Stimulated activated CD4-positive, alpha-beta T cell treated with anti-CD3 and anti-CD28 coated beads, Interleukin-15, amount 100 ng/mL, for 1 hour (primary cell): ENCODE measurements at places on chromosomes 2 and 18.

GRCh38 chr2:216606551-216607276 is 26.5 kb upstream of the IGFBP2 start:
- peak; percentile 16 for DNase-seq

GRCh38 chr2:163757814-163758213 is 22.0 kb upstream of the FIGN start:
- no peak for DNase-seq

DNA sequence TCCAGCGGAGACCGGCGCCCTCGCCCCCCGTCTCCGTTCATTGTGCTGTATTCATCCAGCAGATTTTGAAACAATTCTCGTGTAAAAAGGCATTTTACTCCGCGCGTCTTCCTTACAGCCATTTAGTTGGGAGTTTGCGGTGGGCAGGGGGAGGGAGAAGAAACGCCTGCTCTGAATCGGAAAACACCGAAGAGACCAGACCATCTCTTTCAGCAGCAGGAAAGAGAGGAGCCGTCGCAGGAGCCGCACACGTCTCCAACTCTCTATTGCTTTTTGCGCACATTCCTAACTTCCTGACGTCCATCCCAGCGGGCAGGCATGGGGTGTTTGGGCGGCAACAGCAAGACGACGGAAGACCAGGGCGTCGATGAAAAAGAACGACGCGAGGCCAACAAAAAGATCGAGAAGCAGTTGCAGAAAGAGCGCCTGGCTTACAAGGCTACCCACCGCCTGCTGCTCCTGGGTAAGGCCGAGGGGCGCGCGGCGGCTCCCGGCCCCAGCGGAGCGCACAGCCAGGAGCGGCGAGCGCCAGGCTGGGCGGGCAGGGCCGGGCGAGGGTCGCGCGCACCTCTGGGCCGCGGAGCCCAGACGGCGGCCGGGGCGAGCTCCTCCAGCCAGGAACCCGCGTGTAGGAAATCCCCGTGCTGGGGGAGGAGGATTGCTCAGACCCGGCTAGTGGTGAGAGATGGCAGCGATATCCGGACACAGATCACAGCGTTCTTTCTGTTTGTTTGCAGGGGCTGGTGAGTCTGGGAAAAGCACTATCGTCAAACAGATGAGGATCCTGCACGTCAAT is 63.2 kb downstream of the GNAL start:
- no peak for DNase-seq

GRCh38 chr2:102604769-102605168 is 14.6 kb upstream of the SLC9A2 start:
- no peak for DNase-seq

GRCh38 chr2:157468931-157469708 is 25.2 kb upstream of the CYTIP start:
- DNase-seq: no peak

DNA sequence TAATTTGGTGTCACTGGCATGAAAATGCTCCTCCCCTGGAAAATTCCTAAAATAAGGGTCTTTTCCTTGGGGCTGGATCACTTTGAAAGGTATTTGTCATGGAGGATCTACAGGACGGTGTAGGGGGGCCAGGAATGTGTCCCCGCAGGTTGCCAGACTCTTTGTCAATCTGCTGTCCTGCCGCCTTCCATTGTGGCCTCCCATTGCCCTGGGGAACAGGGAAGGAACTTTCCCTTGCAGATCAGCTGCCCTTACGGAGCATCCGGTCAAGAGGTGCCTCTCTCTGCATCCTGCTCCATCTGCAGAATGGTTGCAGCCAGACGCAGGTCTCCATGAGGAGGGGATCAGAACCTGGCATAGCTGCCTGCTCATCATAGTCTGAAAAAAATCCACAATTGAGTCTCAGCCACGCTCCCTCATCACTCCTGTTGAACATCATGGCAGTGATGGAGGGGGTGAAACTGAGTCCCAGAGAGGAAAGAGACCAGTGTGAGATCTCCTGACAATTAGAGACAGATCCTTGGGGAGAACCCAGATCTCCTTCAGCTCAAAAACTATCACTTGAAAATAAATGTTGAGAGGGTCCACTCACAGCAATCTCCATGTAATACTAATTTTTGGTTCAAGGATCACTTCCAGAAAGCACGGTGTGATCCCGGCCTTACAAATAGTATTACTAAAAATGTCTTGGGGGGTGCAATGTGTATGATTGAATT is 244.8 kb downstream of the MYCN start:
- DNase-seq: no peak

DNA sequence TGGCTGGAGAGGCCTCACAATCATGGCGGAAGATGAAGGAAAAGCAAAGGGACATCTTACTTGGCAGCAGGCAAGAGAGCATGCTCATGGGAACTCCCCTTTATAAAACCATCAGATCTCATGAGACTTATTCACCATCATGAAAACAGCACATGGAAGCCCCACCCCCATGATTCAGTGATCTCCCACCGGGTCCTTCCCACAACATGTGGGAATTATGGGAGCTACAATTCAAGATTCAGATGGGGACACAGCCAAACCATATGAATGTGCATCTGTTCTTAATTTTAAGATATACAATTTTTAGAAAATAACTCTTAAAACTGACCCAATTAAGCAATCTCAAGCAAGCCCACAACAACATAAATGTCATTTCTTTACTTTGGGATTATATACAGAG is 12.6 kb downstream of the C18orf63 start:
- no peak for DNase-seq
